Epithelial cell of proximal tubule (primary cell): ENCODE measurements at places on chromosomes 6 and 20. TPM values are rescaled to one million over a fixed set of nuclear protein-coding genes. Genes with fewer than 3 reads are reported as not detected.

Gene MATN4
- total RNA-seq, result not detected in 2 replicates

Gene CCM2L
- not detected in 2 replicates for total RNA-seq

Gene HLA-DMB
- 3.5 and 4.2 TPM in 2 replicates for total RNA-seq

GRCh38 chr6:13281686-13282085 lies 46.7 kb downstream of the TBC1D7 start:
- no peak for DNase-seq

DNA sequence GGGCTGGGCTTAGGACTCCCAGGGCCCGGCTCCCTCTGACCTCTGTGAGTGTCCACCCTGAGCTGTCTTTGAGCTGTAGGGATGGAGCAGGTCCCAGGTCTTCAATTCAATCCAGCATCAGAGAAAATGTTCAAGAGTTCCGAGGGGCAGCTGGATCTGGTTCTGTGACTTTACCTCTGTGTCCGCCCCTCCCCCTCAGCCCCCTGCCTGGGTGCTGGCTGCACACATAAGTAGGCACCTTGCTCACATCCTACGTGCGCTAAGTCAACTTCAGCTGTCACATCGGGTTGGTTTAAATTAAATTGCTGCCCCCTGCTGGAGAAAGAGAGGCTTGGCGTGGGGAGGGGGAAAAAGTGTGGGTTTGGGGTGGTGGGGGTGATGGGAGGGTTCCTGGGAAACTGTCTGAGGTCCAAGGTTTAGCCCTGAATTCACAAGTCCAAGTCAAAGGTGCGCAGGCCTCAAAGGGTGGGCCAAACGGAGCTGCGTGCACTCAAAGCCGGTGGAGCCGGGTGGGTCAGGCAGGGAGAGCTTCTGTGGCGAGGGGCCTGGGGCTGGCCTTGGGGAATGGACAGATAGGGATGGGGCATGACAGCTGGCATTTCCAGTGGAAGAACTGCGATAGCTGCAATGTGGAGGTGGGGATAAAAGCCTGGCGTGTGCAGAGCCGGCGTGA lies 3.0 kb downstream of the WFDC5 start:
- DNase-seq, result no peak

DNA sequence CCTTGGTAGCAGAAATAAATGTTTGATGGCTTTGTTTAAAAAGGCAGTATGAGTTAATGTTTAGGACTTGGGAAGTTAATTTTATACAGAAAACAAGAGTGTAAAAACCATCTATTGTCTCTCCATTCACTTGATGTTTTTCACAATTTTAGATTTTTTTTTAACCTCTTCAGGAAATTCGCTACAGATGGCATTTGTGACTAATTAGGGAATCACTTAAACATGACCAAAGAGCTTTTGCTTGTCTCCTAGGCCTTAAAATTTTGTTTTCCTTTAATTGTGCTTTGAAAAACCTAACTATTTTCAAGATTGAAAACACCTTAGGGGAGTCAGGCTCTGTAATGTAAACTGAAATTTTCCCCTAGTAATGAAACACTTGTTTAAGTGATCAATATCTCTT lies 17.3 kb downstream of the TULP4 start:
- DNase-seq, result no peak

DNA sequence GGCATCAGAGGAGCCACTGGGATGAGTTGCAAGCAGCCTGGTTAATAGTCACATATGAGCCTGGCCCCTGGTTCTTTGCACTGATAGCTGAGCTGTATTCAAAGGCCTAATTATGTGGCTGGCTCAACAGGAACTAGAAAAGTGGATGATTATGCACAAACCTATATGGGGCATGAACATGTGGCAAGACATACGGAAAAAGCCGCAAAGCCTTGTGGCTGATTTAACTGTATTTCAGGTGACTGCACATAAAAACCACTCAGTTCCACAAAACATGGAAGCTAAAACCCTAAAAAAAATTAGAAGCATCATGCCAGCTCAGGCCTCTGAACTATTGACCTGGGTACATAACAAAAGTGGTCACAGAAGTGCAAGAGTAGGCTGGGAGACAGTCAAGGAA lies 13.0 kb upstream of the MUC22 start:
- DNase-seq, result no peak

GRCh38 chr6:28353981-28354676 lies 4.4 kb downstream of the ZKSCAN3 start:
- peak; percentile 56 for DNase-seq

- DNase-seq, result no peak
Measured at GRCh38 chr6:31299511-31299910, 27.6 kb upstream of the HLA-C start.

DNA sequence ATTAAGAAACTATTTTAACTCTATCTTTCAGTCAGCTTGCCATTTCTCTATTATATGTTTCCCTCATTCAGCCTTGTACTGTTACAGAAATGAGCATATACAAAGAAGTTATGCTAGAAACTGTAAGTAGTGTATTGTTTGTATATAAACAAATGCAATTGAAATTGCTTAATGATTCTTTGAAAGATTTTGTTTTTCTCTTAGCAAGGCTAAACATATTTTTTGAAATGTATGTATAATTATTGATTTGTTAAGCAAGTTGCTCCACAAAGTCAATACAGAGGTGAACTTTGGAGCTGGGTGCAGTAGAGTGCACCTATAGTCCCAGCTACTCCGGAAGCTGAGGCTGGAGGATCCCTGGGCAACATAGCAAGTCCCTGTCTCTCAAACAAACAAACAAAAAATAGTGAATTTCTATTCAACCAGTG lies 253.6 kb downstream of the RNGTT start:
- no peak for DNase-seq

- peak; percentile 18 for DNase-seq
Measured at GRCh38 chr6:132392792-132393191, 8.5 kb downstream of the MOXD1 start.

GRCh38 chr20:31484001-31484400 lies 8.9 kb downstream of the REM1 start:
- no peak for DNase-seq
